NCI-H774 (cell line): ENCODE measurements at places on chromosomes 16 and 17.

GRCh38 chr17:49555495-49556222 lies 20.0 kb upstream of the NXPH3 start:
- DNase-seq = no peak

DNA sequence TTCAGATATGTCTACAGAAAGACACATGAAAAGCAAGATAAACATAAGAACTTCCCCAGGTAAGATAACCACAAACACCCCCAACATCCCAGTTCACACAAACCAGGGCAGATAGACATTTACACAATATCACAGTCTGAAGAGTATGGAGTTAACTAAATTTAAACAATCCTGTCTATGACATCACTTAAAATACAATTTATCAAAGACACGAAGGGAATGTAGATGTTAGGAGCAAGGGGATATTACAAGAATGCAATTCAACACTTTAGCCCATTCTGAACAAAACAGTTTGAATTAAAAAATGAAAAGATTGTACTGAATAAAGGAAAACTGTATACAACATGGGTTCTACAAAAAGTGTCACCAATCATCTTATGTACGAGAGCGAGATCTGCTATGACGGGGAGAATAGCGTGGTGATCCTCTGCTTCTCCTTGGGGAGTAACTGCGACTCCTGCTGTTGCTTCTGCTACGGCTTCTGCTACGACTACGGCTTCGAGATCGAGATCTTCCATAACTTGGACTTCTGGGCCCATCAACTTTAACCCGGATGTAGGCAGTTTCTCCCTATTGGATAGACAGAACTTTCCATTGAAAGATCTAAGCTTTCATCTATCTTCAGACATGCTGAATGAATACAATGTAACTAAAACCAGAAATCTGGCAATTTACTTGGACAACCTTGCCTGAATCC lies 1.9 kb downstream of the SRSF1 start:
- no peak for DNase-seq

DNA sequence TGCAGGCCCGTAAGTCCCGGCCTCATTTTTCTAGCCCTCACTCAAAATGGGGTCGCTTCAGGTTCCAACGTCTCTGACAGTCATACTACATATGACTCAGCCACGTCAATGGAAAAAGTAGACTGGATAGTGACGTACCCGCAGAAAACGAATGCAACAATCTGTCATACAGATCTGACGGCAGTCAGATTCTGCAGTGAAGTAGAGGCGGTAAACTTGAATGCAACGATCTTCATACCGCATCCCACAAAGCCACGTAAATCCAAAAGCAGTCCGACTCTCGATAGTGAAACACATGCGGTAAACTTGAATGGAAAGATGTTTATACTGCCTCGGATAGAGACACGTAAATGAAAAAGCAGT lies 38.4 kb upstream of the ARL4D start:
- DNase-seq = peak; percentile 63

DNA sequence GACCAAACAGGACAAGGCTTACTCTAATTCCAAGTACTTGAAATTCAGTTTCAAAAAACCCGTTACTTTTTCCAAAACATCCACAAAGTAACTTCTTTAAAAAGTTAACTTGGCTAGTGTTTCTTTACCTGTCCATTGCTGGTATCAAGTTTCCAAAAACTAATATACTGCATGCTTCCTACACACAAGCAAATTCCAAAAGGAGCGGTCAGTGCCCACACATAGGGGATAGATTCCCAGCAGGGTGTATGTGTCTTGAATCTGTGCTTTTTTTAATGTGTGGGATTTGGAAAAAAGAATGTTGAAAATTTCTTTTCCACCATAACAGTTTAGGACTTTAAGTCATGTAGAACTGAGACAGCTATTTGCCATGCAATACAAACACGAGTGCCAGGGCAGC lies 367.8 kb upstream of the SOX9 start:
- no peak for DNase-seq

GRCh38 chr17:81648707-81649085 lies 7.6 kb downstream of the PDE6G start:
- DNase-seq = no peak

DNA sequence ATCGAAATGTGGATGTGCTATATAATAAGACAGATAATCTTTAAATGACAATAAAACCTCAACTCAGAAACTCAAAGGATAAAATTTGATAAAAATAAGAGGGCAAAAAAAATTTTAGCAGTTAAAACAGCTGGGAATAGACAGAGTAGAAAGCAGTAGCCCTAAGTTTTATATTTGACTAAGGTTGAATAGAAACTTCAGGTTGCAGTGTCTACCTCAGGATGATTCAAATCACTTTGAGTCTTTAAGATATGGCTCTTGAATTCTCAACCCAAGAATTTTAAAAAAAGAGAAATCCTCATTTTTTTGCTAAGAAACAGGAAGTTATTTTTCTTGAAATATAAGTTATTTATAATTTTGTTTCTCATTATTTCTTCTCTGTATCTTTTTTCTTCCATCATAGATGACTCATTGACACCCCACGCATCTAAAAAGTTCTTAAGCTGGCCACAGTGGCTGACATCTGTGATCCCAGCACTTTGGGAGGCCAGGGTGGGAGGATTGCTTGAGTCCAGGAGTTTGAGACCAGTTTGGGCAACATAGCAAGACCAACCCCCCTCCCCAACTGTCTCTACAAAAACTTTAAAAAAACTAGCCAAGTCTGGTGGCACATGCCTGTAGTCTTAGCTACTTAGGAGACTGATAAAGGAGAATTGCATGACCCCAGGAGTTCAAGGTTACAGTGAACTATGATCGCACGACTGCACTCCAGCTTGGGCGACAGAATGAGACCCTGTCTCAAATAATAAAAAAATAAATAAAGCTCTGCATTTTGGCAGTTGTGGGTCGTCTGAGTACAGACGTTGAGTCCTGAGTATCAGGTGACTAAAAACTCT lies 23.9 kb downstream of the NFAT5 start:
- no peak for DNase-seq

- DNase-seq = no peak
Measured at GRCh38 chr17:81066771-81067315, 31.9 kb downstream of the BAIAP2 start.

DNA sequence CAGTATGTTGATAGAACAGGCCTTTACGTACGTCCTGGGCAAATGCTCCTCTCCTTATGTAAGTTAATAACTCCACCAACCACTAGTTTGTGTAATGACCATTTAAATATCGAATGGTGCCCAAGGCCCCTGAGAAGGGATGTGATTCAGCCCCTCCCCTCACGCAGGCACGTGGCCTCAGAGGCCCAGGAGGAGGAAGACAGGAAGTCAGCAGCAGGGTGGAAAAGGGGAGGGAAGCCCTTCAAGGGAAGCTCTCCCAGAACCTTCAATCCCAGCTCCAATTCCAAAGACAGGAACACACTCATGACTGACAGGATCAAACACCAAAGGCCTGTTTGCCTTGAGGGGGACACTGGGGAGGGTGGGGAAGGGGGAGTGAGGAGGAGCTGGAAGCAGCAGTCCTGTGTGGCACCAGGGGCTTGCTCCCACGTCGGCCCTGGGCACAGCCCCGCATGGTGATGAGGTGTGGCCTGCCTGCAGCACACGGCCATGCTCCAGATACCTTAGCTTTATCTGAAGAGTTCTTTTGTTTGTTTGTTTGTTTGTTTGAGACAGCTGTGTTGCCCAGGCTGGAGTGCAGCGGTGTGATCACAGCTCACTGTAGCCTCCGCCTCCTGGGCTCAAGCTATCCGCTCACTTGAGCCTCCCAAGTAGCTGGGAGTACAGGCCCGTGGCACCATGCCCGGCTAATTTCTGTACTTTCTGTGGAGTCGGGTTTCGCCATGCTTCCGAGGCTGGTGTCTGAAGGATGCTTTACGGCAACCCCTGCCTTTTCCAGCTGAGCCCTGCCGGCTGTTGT lies 105.0 kb downstream of the ZNF778 start:
- no peak for DNase-seq
